ENCODE measurements at places on chromosomes 1 and 21. TPM values are rescaled to one million over a fixed set of nuclear protein-coding genes. Genes with fewer than 3 reads are reported as not detected.

DNA sequence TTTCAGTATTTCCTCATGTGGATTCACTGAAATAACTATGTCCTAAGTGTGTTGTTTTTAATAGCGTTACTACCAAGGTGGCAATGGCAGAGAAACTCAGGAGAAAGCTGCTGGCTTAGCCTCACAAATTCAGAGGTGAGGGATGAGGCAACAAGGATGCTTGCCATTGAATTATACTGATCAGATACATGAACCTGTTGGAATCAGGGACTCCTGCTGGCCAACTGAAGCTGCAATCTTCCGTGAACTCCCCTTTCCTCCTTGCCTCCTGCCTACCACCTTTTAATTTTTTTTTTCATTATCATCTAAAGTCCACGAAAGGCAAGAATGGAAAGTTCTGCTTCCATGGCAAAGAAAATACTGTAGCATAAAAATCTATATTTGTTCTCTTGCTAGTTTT lies 254.7 kb downstream of the NFIA start:
- H3K27me3 ChIP-seq = no peaks in the 10 kb centered on the region
- H3K36me3 ChIP-seq = peaks cover 8% of the 10 kb centered on the region
- H3K4me3 ChIP-seq = no peak overlapping the region
- H3K4me1 ChIP-seq = peaks cover 34% of the 10 kb centered on the region
- peak overlapping the region; percentile 69 for H3K27ac ChIP-seq

- H3K27ac ChIP-seq = no peak overlapping the region
- no peaks in the 10 kb centered on the region for H3K4me1 ChIP-seq
- no peak overlapping the region for H3K4me3 ChIP-seq
- no peaks in the 10 kb centered on the region for H3K27me3 ChIP-seq
- no peak for DNase-seq
Observed at GRCh38 chr21:42089093-42089631, 18.0 kb downstream of the UMODL1 start.

The AXDND1 gene
- not detected for total RNA-seq

The CFAP298 gene
- total RNA-seq = 54.8 TPM

DNA sequence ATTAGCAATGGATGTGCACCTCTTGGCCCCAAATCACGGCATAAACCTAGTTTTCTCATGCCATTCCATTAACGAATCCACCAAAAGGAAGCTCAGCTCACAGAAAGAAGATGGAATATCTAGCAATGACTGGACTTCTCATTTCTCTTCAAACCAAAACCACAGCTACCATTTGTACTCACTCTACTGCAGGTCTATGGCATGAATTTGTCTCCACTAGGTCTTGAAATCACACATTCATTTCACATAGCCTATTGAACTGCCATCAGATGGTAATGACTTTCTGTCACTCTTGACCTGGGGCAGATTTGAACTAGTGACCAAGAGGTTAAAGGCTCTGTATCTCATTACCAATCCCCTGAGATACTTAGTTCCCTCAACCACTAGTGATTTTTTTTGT lies 382.7 kb downstream of the DPYD start:
- H3K4me3 ChIP-seq = no peak overlapping the region
- no peaks in the 10 kb centered on the region for H3K4me1 ChIP-seq
- H3K36me3 ChIP-seq = no peaks in the 10 kb centered on the region

DNA sequence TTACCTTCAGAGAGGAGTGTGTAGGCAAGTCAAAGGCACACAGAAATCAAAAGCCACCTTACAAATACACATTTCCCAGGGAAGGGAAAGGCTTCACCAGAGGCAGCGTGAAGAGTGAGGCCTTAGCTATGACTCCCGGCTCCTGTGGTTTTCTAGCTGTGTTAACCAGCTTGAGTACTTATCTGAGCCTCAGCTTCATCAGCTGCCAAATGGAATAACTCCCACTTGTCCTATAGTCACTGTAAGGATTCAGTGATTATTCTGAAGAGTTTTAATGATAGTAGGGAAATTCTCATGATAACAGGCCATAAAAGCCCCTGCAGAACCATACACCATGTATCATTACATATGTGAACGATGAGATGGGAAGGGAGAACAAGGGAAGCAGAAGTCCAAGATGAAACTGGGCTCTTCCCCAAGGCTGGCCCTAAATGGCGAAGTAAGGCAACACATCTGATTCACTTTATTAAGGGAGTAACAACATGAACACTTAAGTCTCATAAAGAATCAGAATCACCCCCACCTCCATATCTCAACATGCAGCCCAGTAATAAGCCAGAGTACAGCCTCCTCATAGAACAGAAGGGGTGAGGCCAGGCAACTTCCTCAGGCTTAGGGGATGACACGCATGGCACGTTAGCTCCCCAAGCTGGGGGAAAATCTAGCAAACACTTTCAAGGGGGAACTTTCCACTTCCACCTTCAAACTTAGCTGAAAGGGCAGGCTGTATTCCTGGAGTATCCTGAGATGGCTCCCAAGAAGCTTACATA lies 63.7 kb downstream of the SLC66A1 start:
- DNase-seq = no peak
- no peaks in the 10 kb centered on the region for H3K27me3 ChIP-seq
- no peak overlapping the region for H3K27ac ChIP-seq
- H3K36me3 ChIP-seq = peaks cover 24% of the 10 kb centered on the region
- no peaks in the 10 kb centered on the region for H3K4me1 ChIP-seq
- no peak overlapping the region for H3K4me3 ChIP-seq

GRCh38 chr1:18557621-18558465 lies 72.8 kb upstream of the PAX7 start:
- no peak overlapping the region for H3K27ac ChIP-seq
- DNase-seq = peak; percentile 66
- H3K4me3 ChIP-seq = peak overlapping the region; percentile 23
- H3K27me3 ChIP-seq = no peaks in the 10 kb centered on the region
- H3K36me3 ChIP-seq = no peaks in the 10 kb centered on the region
- peaks cover 14% of the 10 kb centered on the region for H3K4me1 ChIP-seq

The HSF2BP gene
- total RNA-seq = 3.0 TPM

The SYT6 gene
- total RNA-seq = 71.9 TPM

DNA sequence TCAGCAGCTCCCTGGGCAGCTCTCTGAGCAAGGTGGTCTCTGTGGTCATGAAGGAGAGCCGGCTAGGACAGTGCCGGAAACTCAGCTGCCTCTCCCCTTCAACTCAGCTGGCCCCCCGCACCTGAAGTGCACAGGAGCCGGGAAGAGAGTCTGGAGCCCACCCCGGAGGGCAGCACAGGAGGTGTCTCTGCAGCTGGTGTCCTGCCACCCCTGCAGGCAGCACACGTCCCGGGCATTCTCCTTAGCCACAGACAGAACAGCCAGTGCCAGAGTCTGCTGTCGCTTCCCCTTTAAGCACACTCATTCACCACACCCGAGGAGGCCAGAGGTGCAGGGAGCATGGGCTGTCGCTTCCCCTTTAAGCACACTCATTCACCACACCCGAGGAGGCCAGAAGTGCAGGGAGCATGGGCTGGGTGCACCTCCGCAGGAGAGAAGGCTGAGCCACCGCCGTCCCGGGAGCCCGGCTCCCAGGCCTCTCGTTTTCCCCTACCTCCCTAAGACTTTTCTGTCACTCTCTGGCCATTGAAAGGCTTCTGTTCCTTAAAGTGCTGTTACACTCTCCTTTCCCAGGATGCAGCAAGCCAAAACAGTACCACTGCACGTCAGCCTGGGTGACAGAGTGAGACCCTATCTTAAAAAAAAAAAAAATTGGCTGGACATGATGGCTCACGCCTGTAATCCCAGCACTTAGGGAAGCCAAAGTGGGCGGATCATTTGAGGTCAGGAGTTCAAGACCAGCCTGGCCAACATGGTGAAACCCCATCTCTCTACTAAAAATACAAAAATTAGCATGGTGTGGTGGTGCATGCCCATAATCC lies 16.9 kb upstream of the SAMD11 start:
- H3K36me3 ChIP-seq = no peaks in the 10 kb centered on the region
- H3K4me1 ChIP-seq = peaks cover 37% of the 10 kb centered on the region
- H3K27me3 ChIP-seq = no peaks in the 10 kb centered on the region
- H3K4me3 ChIP-seq = no peak overlapping the region

The GJA4 gene
- total RNA-seq = not detected

DNA sequence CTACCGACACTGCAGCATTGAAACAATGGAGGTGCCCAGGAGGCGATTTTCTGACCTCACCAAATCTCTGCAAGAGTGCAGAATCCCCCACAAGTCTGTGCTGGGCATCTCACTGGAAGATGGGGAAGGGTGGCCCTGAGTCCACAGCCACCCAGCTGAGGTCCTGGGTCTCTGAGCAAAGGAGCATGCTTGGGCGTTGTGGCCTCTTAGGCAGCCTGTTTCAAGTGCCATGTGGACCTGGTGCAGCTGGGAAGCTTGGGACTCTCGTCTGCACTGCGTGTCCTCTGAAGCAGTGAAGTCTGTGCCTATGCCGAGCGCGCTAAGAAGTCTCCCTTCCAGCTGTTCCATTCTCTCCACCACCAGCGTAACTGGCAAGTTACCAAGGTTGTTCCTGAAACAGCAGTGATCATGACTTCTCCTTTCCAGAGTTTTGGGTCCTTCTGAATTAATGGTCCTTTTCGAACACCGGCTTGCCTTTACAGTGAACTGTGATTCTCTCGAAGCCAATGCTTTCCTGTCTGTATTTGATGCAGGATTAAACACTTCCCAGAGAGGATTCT lies 5.0 kb upstream of the PLA2G2C start:
- no peaks in the 10 kb centered on the region for H3K36me3 ChIP-seq
- no peak for DNase-seq
- no peak overlapping the region for H3K27ac ChIP-seq
- H3K27me3 ChIP-seq = peaks cover 75% of the 10 kb centered on the region
- H3K4me1 ChIP-seq = peaks cover 5% of the 10 kb centered on the region
- no peak overlapping the region for H3K4me3 ChIP-seq

The ERICH3 gene
- not detected for total RNA-seq

GRCh38 chr1:209324901-209325871 lies 258.3 kb upstream of the CAMK1G start:
- H3K4me1 ChIP-seq = no peaks in the 10 kb centered on the region
- no peaks in the 10 kb centered on the region for H3K36me3 ChIP-seq
- no peak for DNase-seq
- no peak overlapping the region for H3K4me3 ChIP-seq
- no peak overlapping the region for H3K27ac ChIP-seq

DNA sequence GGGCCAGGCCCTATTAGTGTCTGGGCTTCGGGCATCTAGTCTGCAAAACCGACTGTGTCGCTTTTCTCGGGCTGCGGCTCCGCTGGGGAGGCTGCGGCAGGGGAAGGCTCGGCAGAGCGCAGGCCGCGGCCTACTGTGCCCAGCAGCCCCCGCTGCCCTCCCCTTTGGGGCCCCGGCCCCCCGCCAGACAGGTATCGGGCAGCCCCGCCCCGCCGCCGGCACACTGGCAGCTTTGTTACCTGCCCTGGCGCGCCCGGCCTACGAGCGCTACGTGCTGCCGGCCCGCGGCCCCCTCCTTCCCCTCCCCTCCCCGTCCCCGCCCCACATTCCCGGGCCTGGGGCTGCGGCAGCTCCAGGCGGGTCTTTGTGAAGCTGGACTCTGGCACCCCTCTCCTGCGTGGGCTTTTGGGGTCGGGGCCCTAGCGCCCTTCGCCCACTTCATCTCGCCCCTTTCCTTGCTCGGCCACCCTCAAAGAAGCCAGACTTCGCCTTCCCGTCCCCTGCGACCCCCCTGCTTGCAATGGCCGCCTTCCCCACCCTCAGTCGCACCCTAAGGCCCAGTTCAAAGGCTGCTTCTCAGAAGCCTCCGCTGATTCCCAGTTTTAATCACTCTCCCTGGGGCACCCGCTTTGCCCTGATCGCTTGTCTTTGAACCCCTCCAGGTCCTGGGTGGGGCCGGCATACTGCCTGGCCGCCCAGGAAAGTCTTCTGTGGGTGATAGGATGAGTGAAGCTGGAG lies 48.9 kb upstream of the SLC2A1 start:
- H3K4me3 ChIP-seq = no peak overlapping the region
- H3K27ac ChIP-seq = no peak overlapping the region
- H3K27me3 ChIP-seq = no peaks in the 10 kb centered on the region

The WNT2B gene
- 0.52 TPM for total RNA-seq

DNA sequence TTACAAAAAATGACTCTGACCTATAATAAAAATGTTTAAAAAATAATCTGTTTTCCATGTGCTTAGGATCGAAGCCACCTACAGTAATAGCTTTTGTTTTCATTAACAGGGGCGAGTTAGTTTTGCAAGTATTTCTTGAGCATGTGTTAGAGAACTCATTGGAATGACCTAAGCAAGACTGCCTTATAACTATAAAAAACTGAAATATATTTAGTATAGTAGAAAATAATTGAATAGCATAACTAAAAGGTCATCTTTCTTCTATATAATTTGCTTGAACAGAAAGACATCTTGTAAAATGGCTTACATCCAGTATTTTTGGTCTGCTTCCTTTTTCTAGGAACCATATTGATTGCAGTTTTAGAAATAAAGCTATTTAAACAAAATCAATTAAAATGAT lies 241.5 kb upstream of the NRIP1 start:
- DNase-seq = no peak
- no peaks in the 10 kb centered on the region for H3K27me3 ChIP-seq
- H3K4me1 ChIP-seq = no peaks in the 10 kb centered on the region
- no peak overlapping the region for H3K27ac ChIP-seq
- H3K4me3 ChIP-seq = no peak overlapping the region

- no peak for DNase-seq
- H3K4me3 ChIP-seq = no peak overlapping the region
- no peaks in the 10 kb centered on the region for H3K4me1 ChIP-seq
- no peaks in the 10 kb centered on the region for H3K36me3 ChIP-seq
- no peaks in the 10 kb centered on the region for H3K27me3 ChIP-seq
Observed at GRCh38 chr1:65955503-65955902, 162.8 kb downstream of the PDE4B start.

DNA sequence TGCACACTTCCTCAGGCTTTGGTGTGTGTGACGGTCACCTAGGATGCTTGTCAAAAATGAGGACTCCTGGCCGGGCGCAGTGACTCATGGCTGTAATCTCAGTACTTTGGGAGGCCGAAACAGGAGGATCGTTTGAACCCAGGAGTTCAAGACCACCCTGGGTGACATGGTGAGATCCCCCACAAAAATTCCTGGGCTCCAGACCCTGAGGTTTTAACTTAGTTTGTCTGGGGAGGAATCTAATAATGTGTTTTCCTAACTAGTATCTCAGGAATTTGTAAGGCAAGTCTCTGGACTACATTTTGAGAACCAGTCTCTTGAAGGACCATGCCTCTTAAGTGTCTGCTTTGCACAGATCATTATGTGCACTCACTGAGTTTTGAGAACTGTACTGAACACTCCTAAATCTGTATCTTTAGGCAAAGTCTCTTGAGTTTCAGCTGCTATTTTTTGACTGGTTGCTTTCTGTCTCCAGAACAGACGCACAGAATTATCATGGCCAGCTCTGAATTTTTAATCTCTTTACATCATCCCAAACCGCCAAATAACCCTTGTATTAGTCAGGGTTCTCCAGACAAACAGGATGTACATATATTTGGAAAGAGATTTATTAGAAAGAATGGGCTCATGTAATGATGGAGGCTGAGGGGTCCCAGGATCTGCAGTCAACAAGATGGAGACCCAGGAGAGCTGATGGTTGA lies 45.5 kb upstream of the VANGL1 start:
- H3K4me1 ChIP-seq = peaks cover 6% of the 10 kb centered on the region
- H3K27ac ChIP-seq = no peak overlapping the region
- DNase-seq = no peak
- H3K4me3 ChIP-seq = no peak overlapping the region

- no peaks in the 10 kb centered on the region for H3K36me3 ChIP-seq
- no peak for DNase-seq
- H3K27ac ChIP-seq = no peak overlapping the region
- no peak overlapping the region for H3K4me3 ChIP-seq
Observed at GRCh38 chr1:41891199-41891896, 27.4 kb downstream of the HIVEP3 start.

GRCh38 chr21:46179708-46180078 lies 4.6 kb downstream of the SPATC1L start:
- H3K4me3 ChIP-seq = no peak overlapping the region
- no peak for DNase-seq
- no peaks in the 10 kb centered on the region for H3K36me3 ChIP-seq
- H3K27me3 ChIP-seq = no peaks in the 10 kb centered on the region
- peaks cover 4% of the 10 kb centered on the region for H3K4me1 ChIP-seq
- no peak overlapping the region for H3K27ac ChIP-seq

The ALPL gene
- total RNA-seq = 4.8 TPM

The CCDC185 gene
- total RNA-seq = not detected

Data from A673 (cell line).